NCI-H510A treated with DMSO at 0.1 percent for 48 hours (cell line): ENCODE measurements at places on chromosomes 2 and 18.

DNA sequence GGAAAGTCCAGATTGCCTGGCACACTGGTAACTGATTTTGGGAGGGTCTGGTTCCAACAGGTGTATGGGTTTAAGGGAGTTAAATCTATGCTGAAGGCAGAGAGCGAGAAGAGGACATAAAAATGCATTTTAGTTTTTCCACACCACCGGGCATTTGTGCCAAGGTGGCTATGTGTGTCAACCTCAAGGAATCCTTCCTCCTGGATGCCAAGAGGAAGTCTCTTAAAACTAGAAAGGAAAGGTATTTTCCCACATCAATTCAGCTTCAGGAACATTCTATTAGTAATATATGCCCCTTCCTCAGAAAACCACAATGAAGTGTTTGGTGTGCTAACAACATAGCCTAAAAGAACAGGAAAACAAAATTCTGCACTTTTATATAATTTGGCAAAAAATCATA is 5.4 kb upstream of the GAREM1 start:
- no peak for DNase-seq

GRCh38 chr2:3785220-3785889 is 82.0 kb downstream of the DCDC2C start:
- no peak for DNase-seq

- DNase-seq, result no peak
These were observed 91.7 kb downstream of the DTNA start for GRCh38 chr18:34801774-34802173.

GRCh38 chr18:9715978-9716774 is 8.1 kb downstream of the RAB31 start:
- no peak for DNase-seq

- no peak for DNase-seq
These were observed 79.1 kb downstream of the CACNB4 start for GRCh38 chr2:152019732-152020131.

DNA sequence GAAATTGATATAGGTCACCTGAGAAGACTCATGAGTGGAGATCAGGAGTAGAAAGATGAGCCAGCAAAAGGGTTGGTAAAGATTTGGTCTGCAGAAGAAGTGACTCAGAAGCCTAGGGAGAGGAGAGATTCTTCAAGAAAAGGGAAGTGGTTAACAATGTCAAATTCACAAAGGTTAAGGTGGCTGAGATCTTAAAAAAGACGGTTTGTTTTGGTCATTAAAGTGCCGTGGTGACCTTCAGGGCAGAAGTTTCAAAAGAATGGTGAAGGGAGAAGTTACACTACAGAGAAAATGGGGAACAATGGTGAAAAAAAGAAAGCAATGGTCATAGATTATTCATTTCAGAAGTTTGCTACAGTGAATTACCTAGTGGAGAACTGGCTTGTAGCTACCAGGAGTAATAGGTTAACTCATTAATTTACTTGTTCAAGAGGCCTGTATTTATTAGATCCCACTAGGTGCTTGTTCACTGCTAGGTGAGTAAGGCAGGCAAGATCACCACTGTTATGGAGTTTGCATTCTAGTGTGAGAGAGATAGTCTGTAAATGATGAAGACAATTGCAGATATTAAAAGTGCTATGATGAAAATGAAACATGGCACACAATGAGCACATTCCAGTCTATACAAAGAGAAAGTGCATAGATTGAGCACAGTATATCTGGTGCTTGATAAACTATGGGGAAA is 43.0 kb downstream of the FBXO48 start:
- DNase-seq, result no peak

DNA sequence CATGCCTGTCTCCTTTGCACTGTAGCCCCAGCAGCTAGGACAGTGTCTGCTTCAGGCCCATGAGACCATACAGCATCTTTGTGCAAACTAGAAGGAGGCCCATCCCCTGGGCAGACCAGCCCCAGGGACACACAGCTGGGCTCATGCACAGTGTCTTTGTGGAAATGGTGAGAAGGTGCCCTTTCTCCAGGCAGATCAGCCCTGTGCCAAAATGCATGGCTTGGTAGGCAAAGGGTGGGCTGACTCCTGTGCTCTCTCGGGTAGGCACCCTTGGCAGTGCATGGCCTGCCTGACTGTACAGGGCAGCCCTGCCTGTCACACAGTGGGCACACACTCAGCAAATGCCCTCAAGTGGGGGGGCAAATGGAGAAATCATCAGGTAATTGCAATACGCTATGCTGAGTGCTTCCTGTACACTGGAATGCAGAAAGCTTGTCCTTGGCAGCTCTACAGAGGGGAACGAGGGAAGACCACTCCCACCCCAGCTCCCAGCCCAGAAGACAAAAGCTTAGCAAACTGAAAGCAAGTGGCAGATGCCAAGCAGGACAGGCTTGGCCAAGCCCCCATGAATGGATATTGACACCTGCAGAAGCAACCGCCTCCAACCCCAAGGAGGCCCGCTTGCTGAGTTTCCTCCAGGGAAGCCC is 21.6 kb downstream of the TNS1 start:
- no peak for DNase-seq

- peak; percentile 71 for DNase-seq
These were observed 1.2 kb upstream of the SLC1A4 start for GRCh38 chr2:64987956-64988419.

- DNase-seq, result no peak
These were observed 107.2 kb downstream of the CD226 start for GRCh38 chr18:69840445-69840844.

DNA sequence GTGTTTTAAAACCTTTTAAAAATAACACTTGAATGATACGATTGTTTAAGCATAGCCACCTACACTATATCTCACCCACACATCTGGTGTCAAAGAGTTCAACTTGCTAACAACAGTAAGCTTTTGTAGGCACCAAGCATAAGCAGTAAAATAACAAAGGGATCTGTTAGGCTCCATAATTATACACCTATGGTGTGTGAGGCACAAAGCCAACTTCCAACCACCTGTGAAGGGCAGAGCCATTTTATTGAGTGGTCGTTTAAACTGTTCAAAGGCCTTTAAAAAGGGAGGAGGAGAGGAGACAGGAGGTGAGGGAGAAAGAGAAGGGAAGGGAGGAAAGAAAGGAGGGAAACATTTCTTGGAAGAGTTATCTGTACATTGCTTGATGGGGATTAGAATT is 27.9 kb downstream of the NEMP2 start:
- peak; percentile 15 for DNase-seq

DNA sequence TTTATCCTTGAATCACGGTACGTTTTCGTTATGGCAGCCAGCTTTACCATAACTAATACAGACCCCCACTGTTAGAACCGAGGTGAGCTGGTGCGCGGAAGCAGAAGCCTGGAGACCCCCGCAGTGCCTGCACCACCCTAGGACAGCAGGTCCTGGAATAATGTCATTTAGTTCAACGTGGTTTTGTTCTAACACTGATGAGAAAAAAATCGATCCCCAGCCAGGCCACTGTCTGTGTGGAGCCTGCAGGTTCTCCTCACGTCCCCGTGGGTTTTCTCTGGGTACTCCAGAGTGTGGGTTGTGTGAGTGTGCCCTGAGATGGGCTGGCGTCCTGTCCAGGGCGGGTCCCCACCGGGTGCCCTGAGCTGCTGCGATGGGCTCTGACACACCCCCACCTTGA is 69.9 kb upstream of the ST3GAL5 start:
- DNase-seq, result no peak

DNA sequence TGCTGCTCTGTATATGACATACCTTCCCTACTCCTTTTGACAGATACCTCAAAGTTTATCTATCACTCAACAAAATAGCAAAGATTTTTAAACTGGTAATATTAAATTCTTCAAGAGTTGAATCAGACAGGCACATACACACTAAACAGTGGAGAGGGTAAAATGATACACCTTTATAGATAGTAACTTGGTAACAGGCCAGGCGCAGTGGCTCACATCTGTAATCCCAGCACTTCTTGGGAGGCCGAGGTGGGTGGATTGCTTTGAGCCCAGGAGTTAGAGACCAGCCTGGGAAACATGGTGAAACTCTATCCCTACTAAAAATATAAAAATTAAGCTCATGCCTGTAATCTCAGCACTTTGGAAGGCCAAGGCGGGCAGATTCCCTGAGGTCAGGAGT is 23.2 kb downstream of the ASXL2 start:
- no peak for DNase-seq

DNA sequence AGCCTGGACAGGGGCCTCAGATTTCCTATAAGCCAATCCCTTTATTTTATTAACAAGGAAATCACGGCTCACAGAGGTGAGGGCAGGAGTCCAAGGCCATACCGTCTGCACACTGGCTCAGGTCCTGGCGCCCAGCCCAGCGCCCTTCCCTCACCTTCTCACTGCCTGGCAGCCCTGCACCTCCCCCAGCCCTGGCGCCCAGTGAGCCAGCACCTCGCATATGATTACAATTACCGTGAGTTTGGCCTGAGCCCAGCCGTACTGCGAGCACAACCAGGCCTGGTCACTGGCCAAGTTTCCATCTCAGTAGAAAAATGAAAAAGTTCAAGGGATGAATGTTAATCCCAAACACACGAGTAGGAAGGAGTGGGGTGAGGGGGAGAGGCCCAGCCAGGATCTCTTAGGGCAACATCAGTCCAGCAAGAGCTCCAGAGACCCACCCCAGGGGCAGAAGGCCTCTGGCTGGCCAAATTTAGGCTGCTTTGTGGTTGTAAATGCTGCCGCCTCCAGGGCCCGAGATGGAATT is 68.4 kb downstream of the MCFD2 start:
- peak; percentile 22 for DNase-seq

DNA sequence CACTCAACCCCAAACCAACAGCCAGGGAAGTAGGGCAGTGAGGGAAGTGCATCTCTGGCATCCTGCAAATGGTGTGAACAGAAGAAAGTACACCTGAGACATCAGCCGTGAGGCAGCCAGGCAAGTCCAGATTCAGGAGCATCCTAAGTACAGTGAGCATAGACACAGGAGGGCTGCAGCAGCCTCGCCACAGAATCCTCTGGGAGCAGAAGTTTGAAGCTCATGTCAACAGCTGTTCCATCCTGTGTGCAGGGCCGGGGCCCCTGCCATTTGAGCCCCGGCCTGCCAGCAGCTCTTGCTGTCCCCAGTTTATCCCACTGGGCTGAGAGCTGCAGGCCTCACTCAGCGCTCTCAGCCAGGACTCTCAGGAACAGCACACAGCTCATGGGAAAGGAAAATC is 14.5 kb downstream of the LOXHD1 start:
- no peak for DNase-seq

DNA sequence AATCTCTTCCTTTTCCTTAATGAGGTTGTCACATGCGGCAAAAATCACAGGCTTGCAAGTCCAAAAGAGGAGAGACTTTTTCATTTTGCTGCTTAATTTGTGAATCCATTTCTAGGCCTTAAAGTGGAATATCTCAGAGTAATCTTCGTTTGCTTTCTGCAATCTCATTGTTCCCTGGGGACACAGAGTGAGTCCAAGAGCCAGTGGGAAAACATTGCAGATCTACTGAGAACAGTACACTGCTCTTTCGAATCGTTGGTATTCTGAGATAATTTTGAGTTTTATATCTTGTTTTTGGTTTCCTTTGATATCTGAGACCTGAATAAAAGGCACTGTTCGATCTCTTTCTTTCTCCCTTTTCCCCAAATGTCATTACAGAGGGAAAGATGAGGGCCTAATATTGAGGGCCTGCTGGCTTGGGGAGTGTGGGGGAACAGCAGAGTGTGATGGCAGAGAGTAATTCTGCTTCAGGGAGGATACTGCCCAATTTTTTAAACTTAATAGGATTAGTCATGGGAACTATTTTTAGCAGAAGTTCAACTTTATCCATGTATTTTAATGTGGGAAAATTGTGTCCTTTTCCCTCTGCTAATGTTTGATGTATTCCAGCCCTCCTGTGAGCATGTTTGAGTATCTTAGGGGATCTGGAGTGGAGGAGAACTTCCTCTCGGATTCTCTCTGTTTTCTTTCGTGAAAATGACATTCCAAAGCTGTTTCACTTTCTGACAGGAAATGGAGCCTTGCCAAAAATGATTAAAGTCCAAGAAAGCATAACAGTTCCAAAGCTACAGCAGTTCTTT is 418.2 kb upstream of the ZEB2 start:
- no peak for DNase-seq

DNA sequence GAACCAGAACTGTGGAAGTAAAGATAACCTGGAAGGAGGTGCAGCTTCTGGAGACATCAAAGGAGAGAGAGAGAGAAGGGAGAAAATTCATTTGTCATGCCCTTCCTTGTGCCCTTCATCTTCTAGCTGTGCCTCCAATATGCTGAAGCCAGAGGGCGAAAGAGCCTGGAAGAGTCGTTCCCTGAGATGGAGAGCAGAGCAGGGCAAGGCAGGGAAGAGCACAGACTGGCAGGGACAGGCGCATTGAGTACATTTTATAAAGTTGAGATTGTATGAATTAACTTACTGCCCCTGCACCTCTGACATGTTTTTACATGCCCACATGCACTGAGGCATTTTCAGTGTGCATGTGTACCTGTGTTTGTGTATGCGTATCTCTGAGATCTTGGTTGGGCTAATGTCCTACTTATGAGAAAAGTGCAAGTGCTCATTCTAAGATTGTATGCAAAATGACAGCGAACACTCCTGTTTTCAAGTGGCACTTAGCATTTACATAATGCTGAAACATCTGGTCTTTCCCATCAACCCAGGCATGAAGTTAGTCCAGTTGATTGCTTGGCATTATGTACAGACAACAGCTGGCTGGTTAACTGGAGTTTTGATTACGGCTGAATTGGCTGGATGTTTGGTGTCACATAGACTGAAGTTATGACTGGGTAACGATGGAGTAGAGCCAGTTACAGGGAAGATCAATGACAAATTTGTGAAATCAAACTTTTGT is 23.7 kb upstream of the MMADHC start:
- no peak for DNase-seq

GRCh38 chr2:96801786-96802595 is 14.1 kb upstream of the CNNM3 start:
- DNase-seq, result no peak

GRCh38 chr2:40197121-40197520 is 254.8 kb downstream of the SLC8A1 start:
- DNase-seq, result no peak

DNA sequence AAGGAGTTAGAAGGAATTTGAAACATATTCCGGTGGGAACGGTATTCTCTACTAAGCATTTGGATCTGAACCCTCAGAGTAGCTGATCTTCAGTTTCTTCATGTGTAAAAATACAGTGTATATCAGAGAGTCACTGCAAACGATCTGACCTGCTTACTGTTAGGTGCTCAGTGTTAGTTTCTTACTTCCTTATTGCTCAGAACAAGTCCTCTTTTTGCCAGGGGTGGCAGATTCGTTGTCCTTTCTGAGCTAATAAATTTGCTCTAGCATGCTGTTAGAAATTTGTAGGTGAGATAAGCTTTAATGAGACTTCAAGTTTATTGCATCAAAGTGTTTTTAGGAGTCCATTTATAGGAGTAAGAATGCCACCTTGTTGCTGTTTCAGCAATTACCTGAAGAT is 15.8 kb downstream of the PLEKHA3 start:
- DNase-seq, result no peak

GRCh38 chr2:7927691-7928090 is 754.2 kb upstream of the ID2 start:
- no peak for DNase-seq

GRCh38 chr2:190640117-190640516 is 8.8 kb upstream of the NAB1 start:
- DNase-seq, result no peak

- peak; percentile 28 for DNase-seq
These were observed 28.8 kb upstream of the DDX18 start for GRCh38 chr2:117785740-117786139.
